ENCODE measurements at places on chromosomes 16 and 17.

GRCh38 chr17:40032322-40033320 is 17.4 kb downstream of the CSF3 start:
- DNase-seq: no peak

DNA sequence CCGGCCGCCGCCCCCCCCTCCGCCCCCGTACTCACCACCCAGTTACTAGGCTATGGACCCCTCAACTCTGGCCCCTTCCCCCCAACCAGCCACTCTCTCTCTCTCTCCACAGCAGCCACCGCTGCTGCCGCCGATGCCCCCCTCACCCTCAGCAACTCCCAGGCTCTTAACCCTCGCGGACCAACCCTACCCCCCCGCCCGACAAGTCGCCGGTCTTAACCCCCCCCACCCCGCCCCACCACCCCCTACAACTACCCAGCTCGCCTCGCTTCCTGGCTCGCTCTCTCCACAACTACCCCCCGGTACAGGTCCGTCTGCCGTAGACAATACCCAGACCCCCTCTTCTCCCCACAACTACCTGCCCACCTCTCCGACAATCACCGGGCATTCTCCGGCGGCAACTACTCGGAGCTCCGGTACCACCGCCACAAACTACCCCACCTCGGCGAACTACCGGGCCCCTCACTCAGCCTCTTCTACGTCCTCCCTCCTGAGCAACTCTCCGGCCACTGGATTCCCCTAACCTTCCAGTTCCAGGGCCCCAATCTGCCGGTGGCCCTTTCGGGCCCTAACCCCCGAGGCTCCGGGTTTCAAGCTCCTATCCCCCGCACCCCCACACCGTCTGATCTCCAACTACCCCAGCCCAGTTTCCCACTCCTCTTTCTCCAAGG is 702 bp downstream of the PHF23 start:
- peak; percentile 40 for DNase-seq

GRCh38 chr16:89077076-89077475 is 16.6 kb upstream of the ACSF3 start:
- no peak for DNase-seq

- DNase-seq: peak; percentile 39
Observed at GRCh38 chr16:15553313-15554088, 89.5 kb downstream of the MARF1 start.

GRCh38 chr16:87665193-87665592 is 62.9 kb downstream of the JPH3 start:
- no peak for DNase-seq

DNA sequence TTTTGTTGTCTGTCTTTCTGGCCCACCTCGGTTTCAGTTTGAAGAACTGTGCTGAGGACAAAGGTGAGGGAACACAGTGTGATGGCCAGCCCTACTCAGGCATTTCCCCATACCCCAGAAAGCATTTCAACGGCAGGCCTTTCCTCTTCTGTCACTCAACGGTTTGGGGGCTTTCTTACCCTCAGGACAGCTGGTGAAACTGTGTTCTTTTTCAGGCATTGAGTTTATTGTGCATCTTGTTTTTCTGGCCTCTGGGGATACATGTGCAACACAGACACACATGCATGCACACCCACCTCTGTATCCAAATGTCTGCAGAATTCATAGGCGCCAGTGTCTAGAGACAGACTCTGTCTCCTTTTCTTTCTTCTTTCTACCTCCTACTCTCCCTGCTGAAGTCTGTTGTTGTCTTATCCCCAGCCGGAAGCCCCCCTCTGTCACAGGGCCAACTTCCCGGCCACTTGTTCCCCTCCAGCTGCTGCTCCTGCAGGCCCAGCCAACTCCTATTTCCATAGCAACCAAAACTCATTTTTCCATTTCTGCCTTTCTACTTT is 17.0 kb downstream of the CHD9 start:
- no peak for DNase-seq

GRCh38 chr17:80931421-80932265 is 60.0 kb upstream of the CHMP6 start:
- peak; percentile 57 for DNase-seq

DNA sequence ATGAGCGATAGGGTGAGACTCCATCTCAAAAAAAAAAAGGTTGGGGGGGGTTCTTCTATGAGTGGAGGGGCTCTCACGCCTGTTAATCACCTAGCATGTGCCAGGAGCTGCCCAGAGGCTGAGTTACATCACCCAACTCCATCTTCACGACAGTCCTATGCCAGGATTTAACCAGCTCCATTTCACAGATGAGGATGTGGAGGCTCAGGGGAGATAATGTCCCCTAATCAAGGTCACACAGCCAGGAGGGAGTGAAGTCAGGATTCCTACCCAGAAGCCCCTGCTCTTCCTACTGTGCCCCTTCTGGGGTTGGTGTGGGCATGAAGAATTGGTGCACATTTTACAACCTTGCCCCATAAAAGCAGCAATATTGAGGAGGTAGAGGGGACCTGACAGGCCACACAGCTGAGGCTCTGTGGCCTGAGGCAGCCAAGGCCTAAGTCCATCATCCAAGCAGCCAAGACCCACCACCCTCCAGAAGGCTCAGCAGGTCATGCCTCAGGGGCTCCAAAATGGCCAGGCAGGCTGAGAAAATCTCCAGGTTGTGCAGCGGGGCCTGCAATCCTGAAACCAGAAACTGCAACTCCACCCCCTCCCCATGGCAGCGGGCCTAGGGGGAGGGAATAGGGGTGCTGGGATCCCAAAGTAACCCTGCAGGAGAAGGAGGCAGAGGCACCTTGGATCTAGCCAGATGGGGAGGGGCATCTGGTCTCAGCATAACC is 6.9 kb downstream of the PPY start:
- no peak for DNase-seq

DNA sequence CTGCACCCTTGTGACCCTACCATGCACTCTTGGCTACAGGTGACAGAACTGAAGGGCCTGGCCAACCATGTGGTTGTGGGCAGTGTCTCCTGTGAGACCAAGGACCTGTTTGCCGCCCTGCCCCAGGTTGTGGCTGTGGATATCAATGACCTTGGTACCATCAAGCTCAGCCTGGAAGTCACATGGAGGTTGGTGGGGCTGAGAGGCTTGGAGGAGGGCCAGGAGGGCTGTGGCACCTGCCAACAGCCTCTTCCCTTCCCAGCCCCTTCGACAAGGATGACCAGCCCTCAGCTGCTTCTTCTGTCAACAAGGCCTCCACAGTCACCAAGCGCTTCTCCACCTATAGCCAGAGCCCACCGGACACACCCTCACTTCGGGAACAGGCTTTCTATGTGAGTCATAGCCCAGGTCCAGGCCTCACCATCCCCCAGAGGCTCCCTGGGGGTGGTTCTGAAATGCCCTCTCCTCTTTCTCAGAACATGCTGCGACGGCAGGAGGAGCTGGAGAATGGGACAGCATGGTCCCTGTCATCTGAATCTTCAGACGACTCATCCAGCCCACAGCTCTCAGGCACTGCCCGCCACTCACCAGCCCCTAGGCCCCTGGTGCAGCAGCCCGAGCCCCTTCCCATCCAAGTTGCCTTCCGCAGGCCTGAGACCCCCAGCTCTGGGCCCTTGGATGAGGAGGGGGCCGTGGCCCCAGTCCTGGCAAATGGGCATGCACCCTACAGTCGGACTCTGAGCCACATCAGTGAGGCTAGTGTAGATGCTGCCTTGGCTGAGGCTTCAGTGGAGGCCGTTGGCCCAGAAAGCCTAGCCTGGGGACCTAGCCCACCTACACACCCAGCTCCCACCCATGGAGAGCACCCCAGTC is 13.0 kb downstream of the RIPOR1 start:
- DNase-seq: no peak

- DNase-seq: no peak
Observed at GRCh38 chr17:27762527-27763305, 37.6 kb downstream of the NOS2 start.

- no peak for DNase-seq
Observed at GRCh38 chr16:81496321-81496720, 51.7 kb downstream of the CMIP start.

DNA sequence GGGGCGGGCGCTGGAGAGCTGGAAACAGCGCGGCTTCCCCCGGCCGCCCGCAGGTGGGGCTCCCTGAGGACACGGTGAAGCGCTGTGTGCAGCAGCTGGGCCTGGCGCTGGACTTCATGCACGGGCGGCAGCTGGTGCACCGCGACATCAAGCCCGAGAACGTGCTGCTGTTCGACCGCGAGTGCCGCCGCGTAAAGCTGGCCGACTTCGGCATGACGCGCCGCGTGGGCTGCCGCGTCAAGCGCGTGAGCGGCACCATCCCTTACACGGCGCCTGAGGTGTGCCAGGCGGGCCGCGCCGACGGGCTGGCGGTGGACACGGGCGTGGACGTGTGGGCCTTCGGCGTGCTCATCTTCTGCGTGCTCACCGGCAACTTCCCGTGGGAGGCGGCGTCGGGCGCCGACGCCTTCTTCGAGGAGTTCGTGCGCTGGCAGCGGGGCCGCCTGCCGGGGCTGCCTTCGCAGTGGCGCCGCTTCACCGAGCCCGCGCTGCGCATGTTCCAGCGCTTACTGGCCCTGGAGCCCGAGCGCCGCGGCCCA is 27.8 kb downstream of the SBK1 start:
- no peak for DNase-seq

- no peak for DNase-seq
Observed at GRCh38 chr17:21288571-21289017, 4.1 kb downstream of the MAP2K3 start.

DNA sequence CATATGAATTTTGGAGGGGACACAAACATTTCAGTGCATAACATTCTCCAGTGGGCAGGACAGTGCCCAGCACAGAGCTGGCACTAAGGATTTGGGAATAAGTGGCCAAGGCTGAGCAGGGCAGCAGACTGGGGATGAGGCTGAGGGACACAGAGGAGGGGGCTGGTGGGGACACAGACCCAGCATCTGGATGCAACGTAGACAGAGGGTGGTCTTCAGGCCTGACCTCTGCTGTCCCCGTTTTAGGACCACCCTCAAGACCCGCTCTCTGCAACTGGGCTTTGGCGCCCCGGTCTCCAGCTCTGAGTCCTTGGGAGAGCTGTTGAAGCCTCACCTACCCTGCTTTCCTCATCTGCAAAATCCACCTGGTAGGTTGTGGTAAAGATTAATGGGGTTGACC is 3.3 kb upstream of the PRSS33 start:
- no peak for DNase-seq

- peak; percentile 26 for DNase-seq
Observed at GRCh38 chr17:72788950-72789585, 303.4 kb downstream of the SLC39A11 start.

DNA sequence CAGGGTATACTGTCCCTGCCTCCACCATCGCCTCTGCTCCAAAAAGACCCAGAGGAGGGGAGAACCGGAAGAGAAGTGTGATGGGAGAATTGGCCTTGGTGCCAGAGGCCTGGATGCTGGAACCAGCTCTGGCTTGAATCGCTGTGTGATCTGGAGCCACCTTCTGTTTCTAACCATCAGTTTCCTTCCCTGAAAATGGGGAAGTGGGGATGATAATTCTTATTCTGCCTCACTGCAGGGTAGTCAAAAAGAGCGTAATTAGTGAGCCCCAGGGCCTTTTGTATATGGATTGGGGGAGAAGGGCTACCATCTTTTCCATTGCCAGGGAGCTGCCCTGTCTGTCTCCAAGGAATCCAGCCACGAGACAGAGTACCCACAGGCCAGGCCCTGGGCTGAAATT is 52.2 kb downstream of the CCT6B start:
- DNase-seq: no peak

GRCh38 chr16:48609652-48610029 is 339 bp downstream of the N4BP1 start:
- DNase-seq: peak; percentile 54

DNA sequence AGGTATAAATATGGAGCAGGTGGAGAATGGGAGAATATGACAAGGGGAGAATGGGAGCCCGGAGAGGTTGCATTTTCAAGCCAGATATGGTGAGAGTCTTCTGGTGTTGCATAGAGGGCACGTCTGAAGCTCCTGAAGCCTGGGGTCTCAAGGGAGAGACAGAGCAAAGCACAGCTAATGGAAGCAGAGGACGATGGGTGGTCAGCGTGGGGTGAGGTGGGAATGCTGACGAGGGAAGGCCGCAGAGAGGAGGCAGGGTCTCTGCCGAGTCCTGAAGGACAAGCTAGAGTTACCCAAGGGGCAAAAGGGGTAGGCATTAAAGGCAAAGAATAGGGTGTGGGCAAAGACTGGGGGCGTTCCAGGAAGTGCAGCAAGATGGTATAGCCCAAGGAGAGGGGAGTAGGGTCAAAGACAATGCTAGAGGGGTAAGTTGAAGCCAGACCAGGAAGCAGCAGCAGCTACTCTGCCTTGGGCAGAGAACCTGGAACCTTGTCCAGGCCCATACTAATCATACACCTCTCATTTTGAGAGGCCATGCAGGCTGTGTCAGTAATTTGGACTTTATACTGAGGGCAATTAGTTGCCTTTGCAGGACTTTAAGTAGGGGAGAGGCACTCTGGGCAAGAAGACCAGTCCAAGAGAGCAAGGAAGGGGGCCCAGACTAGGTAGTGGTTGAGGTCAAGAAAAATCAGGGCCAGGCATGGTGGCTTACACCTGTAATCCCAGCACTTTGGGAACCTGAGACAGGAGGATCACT is 2.7 kb downstream of the OTOP3 start:
- no peak for DNase-seq

- no peak for DNase-seq
Observed at GRCh38 chr16:69106491-69107315, 1.2 kb downstream of the HAS3 start.

- DNase-seq: no peak
Observed at GRCh38 chr16:159136-159849, 6.5 kb upstream of the HBM start.

DNA sequence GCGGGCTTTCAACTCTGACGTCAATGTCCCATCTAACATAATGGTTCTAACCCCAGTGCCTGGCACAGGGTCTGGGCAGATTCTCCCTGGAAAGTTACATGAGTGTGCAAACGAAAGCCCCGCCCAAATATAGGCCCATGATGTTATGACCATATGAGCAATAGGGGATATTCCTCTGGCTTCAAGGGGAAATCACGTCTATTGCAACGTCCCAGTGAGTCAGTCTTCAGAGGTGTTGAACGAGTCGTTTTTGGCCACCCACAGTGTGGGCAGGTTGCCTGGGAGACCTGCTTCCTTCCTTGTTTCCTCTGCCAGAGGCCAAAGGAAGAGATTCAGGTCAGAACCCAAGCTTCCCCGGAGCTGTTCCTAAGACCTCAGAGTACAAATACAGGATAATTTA is 30.3 kb downstream of the PIK3R5 start:
- no peak for DNase-seq

DNA sequence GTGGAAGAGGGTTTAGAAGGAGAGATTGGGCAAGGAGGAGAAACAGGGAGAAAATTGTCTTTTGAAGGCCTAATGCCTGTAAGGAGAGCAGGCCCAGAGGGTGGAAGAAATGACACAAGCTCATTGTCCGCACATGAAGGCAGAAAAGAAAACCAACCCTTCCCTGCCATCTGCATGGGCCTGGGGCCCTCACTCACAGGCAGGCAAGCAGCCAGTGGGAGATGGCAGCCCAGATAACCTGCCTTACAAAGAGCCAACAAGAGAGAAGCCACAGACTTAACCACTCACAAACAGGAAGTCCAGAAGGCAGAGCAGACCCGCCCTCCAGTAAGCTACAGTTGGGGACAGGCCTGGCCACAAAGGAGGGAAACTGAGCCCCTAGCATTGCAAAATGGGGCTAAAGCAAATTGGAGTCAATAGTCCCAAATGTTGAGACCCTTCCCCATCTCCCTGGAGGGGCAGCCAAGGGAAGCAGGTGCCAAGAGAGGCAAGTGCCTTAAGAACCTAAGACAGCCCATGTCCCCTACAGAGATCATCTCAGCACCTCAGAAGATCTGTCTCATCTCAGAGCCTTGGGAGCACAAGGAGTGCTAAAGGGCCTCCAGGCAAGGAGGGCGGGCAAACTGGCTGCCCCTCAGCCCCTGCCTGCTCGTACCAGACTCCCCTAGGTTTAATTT is 7.3 kb upstream of the TSPOAP1 start:
- DNase-seq: no peak

GRCh38 chr17:37888881-37889280 is 35.3 kb upstream of the TBC1D3K start:
- no peak for DNase-seq

- peak; percentile 53 for DNase-seq
Observed at GRCh38 chr16:57591086-57591869, 37.2 kb upstream of the ADGRG1 start.

Measured in fibroblast of gingiva (primary cell).